ENCODE measurements at places on chromosomes 13 and 19.

GRCh38 chr13:37313372-37313771 lies 207.9 kb upstream of the CSNK1A1L start:
- DNase-seq = no peak

GRCh38 chr13:87677496-87678371 lies 6.6 kb downstream of the SLITRK5 start:
- DNase-seq = no peak

GRCh38 chr13:90502153-90502552 lies 845.3 kb upstream of the MIR17HG start:
- no peak for DNase-seq

DNA sequence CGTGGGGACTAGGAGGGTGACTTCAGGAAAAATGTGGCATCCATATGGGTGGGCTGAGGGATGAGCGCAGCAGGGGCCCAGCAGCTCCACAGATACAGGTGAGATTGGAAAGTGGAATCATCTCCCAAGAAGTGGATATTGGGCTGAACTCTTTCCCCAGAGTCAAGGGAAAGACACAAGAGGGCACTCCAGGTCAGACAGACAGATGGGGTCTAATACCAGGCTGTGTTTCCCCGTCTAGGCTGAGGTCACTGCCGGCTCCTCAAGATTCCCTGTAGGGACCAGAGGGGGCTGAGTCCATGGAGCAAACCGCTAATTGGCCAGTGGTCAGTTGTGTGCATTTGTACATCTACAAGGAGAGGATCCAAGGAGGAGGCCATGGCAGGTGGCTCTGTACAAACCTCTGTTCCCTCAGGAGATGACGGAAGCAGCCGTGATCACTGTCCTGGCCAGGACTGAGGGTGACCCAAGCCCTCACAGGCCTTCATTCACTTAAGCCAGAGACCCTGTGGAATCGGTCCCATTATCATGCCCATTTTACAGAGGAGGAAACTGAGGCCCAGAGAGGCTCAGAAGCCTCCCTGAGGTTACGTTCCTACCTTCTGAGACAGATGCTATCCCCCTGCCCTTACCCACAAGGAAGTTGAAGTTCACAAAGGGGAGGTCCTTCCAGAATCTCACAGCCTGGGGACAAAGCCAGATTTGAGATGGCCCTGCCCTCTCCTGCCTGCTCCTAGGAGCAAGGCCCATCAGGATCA lies 14.9 kb upstream of the IGLON5 start:
- no peak for DNase-seq

DNA sequence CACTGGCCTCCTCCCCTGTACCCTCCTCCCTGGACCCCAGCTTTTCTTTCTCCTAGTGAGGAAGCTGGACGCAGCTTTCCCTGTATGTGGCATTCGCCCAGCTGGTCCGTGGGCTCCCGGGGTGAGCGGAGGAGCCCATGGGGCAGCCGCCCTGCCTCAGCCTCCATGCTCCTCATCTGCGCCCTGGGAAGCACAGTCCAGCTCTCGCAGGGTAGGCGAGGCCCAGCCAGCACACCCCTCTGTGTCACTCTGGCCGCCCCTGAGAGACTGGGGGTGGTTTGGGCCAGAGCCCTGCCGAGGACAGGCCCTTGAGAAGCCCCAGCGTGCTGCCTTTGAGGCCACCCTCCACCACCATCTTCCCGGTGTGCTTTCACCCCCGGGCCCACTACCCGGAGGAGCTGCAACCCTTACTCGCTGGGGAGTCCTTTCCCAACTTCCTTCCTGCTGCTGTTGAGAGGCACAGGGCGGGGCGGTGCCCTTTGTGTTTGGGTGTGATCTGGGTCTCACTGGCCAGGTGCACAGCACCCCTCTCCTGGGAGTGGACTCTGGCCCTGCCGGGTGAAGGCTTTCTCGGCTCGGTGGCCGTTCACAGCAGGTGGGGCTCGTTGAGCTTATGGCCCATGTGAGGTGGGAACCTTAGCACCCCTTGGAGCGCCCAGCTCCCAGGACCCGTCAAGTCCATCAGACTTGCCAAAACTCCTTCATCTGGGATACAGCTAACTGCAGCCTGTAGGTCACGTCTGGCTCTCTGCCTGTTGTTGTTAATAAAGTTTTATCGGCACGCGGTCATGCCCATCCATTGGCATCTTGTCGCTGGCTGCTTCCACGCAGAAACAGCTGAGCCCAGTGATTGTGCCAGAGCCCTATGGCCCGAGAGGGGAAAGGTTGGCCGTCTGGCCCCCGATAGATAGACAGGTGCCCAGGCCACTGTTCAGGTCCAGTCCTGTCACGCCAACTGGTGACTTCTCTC lies 3.2 kb downstream of the NCLN start:
- no peak for DNase-seq

- DNase-seq = peak; percentile 80
Measured at GRCh38 chr13:60019119-60019993, 144.4 kb downstream of the DIAPH3 start.

DNA sequence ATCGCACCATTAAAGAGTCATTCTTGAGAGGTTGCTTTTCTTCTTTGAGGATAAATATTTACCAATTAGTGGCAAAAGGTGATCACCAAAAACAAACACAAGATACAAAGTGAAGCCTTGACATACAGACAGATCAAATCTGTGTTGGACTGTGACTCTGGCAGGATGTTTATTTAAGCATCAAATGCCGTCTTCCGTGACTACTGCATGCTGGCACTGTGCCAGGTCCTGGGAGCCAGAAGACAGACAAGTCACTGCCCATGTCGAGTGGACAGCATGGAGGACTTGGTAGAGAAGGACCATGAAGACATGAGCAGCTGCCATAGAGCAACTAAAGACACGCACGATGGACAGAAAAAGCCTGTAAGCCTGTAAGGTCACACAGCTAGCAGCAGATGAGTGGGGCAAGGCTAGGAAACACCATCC lies 92.8 kb upstream of the FARP1 start:
- no peak for DNase-seq

DNA sequence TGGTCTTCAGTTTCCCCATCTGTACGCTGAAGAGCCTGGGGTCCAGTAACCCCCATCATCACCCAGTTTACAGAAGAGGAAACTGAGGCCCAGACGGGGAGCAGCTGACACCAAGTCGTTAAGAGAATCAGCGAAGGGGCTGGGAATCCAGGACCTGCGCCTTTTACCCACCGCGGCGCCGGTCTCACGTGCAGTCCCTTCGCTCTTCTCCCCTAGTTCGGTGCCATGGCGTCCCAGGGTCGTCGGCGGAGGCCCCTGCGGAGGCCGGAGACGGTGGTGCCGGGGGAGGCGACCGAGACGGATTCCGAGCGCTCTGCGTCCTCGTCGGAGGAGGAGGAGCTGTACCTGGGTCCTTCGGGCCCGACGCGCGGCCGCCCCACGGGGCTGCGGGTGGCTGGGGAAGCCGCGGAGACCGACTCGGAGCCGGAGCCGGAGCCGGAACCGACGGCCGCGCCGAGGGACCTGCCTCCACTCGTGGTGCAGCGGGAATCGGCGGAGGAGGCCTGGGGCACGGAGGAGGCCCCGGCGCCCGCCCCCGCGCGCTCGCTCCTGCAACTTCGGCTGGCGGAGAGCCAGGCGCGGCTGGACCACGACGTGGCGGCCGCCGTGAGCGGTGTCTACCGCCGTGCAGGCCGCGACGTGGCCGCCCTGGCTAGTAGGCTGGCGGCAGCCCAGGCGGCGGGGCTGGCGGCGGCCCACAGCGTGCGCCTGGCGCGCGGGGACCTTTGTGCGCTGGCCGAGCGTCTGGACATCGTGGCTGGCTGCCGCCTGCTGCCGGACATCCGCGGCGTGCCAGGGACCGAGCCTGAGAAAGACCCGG lies 698 bp downstream of the BLOC1S3 start:
- peak; percentile 49 for DNase-seq

DNA sequence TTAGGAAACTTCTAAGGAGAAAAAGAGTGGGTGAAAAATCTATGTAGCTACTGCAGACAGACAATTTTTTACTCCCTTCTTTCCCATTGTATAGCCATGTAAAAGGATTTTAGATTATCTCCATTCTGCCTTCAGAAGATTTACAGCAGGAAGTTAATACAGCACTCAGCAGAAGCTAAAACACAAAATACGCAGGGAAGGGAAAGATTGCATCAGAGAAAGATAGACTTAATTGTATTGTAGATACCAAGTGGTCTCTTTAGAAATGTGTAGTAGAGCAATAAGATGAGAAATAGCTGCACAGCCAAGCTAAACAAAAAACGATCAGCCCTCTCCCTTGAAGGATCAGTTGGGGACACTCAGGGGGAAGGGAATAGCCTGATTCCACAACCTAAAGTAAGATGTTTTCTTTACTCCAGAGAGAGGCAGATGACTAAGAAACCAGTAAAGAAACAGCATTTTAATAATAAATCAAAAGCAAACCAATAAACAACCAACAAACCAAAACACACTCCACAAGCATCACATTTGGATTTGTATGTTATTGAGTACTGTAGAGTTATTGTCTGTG lies 236.7 kb upstream of the SLITRK1 start:
- no peak for DNase-seq

DNA sequence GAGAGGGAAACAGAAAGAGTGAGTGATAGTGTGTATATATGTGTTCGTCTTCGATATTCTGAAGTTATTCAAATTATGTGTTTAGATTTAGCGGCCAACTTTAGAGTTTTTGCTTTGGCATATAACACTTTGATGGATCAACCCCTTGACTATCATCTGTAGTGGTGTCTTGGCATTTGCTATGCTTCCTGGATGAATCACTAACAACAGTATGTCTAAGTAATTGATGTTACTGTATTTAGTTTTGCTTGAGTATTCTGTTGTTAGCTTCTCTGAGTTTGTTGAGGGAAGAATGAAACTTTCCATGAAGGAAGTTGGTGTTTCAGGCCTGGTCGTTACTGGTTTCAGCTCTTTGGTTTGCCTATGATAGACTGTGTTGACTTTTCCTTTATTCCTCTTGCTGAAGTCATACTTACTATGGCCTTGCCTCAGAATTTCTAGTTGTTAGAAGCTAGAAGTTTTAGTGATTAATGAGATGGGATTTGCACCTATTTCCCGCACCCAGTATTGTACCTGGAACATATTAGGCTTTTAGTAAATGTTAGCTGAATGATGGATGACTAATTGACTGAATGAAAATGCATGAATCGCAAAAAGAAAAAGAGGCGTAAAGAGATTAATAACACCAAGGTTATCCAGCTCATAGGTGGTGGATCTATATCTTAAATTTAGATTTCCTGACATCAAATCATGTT lies 20.7 kb downstream of the NDFIP2 start:
- no peak for DNase-seq

DNA sequence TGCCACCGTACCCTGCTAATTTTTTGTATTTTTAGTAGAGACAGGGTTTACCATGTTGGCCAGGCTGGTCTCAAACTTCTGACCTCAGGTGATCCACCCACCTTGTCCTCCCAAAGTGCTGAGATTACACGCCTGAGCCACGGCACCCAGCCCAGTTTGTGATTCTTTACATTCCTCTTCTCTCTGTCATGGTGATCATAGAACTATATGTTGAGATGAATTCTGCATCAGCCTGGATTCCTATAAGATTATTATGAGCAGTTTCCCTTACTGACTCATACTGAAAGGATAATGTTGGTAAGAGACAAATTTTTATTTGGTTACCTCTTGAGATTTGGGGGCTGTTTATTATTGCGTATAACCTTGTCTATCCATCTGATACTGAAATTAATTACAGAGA lies 121.5 kb upstream of the CSNK1A1L start:
- no peak for DNase-seq

GRCh38 chr19:15696654-15697194 lies 23.8 kb downstream of the CYP4F12 start:
- DNase-seq = no peak

GRCh38 chr19:46211201-46211881 lies 18.2 kb upstream of the IGFL1 start:
- no peak for DNase-seq

DNA sequence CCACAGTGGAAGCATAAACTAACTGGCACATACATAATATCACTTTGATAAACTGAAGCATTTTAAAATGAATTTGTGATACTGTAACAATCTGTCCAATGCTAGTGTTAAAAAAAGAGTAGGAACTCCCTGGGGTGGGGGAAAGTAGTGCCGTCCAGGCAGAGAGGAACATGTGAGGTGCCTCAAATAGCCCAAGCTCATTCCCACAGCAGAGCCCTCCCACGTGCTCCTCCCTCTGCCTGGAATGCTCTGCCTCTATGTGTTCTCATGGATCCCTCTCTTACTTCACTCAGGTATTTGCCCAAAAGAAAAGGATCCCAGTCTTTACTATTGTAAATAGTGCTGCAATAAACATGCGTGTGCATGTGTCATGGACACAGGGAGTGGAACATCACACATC lies 188.1 kb downstream of the NHLRC3 start:
- DNase-seq = no peak

GRCh38 chr19:8537099-8537498 lies 23.1 kb upstream of the ZNF414 start:
- no peak for DNase-seq

- DNase-seq = no peak
Measured at GRCh38 chr13:95030821-95031343, 270.4 kb downstream of the ABCC4 start.

GRCh38 chr13:40456397-40456953 lies 210.0 kb downstream of the FOXO1 start:
- no peak for DNase-seq

DNA sequence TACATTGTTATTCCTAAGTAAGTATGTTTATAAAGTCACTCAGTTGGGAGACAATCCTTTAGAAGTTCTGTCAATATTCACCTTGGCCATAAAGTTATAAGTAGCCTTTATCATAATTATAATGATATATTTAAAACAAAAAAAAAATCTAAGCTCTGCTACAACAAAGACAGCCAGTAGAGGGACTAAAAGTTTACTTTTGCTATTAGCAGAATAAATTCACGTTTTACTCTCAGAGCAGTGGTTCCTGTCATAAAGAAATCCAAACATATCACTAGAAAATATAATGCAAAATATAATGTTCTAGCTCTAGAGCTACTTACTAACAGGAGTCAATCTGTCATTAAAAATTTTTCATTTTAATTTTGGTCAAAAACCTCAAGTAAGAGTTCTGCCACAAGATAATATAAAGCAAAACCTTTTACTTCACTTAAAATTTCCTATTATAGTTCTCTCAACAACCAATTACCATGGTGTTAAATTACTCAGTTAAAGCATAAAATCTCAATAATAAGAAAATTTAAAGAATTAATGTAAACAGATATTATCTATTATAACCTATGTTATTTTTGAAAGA lies 17.7 kb downstream of the INTS6 start:
- DNase-seq = peak; percentile 55

GRCh38 chr13:21663197-21663596 lies 7.7 kb upstream of the FGF9 start:
- DNase-seq = no peak

- DNase-seq = no peak
Measured at GRCh38 chr13:103335241-103335640, 269.0 kb upstream of the SLC10A2 start.

DNA sequence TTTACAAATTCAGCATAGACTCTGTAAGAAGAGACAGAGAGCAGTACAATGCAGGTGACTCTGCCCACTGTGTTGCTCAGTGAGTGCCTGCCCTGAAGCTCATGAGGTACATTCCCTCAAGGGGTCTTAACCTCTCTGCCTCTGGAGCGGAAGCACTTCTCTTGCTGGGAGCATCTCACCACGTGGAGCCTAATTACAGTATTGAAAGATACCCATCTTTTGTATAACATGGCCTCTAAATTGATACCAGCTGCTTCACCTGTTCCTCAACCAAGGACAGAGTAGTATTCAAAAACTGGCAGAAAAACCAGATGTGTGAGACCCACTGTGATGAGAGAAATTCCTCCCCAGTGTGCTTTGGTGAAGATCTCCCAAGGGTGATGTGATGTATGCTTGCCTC lies 77.1 kb downstream of the SACS start:
- DNase-seq = no peak

GRCh38 chr13:40399756-40400155 lies 266.7 kb downstream of the FOXO1 start:
- DNase-seq = peak; percentile 50

GRCh38 chr13:95420501-95420900 lies 119.2 kb upstream of the ABCC4 start:
- peak; percentile 23 for DNase-seq
